Stimulated activated CD4-positive, alpha-beta T cell treated with anti-CD3 and anti-CD28 coated beads, TNF-alpha, amount 100 ng/mL, for 48 hours (primary cell): ENCODE measurements at places on chromosomes 3 and 15.
A peak's percentile ranks its signal among the peaks of the same experiment; 100 is the strongest.

DNA sequence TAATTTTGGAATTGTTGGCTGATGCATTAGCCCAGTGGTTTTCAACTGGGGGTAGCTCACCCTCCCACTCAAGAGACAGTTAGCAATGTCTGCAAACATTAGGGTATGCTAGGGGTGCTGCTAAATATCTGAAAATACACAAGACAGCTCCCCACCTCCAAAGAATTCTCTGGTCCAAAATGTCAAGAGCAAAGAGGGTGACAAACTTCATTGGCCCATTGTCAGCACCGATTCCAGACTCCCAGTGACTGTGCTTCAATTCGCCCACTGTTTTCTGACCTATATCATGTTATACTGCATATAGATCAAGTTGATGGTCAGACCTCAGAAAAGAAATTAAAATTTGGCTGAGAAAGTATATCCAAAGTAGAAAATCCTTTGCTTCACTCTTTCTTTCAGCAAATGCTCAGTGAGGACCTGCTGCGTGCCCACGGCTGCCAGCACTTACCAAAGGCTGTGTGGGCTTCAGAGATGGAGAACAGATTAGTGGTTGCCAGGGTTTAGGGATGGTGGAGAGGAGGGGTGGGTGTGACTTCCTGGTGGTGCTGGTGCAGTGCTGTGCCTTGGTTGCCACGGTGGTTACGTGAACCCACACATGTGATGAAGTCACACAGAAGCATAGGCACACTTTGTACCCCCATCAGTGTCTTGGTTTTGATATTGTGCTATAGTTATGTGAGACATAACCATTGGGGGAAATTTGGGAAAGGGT, 204.0 kb downstream of the PLCL2 start:
- DNase-seq, result no peak

GRCh38 chr3:71547249-71548198, 36.0 kb downstream of the FOXP1 start:
- no peak for DNase-seq

DNA sequence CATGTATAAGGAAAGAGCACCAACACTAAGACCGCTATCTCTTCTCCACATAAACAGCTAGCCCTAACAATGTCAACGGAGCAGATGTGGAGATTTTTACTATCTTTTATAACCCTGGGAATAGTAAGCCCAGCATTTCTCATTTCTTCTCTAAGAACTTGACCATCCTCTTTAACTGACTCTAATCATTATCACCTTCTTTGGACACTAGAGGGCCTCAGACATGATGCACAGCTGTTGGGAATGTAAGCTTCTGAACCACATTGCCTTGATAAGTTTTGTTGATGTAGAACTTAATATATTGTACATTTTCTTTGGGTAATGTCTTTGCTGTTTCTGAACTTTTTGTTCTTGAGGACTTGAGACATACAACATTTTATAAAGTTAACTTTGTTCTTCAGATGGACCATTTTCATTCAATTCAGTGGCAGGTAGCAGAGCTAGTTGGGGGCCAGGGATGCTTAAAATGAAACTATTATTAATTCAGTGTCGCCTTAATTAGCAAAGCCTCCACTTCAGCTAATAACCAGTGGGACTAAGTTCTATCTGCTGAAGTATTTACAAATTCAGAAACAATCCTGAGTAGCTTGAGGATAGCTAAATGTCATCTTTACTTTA, 9.6 kb upstream of the TAGLN3 start:
- no peak for DNase-seq

- DNase-seq, result no peak
Observed at GRCh38 chr3:59644479-59645402, 594.9 kb upstream of the CFAP20DC start.

DNA sequence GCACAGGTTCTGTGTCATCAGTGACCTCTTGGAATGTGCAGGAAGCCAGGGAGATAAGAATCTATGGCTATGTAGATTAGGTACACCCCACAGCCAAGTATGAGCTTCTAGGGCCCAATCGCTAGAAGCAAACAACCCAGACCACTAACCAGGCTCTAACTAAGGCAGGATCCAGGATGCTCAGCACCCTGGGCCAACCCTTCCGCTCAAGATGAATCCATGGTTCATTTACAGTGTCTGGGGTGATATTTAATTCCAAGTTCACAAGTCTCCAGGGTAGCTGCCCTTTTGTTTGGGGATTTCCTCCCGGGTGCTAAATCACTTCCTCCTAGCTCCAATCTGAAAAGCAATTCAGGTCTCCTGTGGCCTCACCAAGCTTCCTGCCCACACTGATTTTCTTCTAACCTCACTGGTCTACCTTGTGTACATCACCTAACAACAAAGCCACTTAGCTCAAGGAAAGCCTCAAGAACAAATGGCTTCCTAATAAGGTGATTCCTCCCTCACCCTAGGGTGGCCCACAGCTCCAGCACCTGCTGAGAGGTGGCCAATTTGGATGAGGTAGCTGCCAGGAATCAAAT, 2.4 kb downstream of the EHD4 start:
- peak; percentile 8 for DNase-seq

DNA sequence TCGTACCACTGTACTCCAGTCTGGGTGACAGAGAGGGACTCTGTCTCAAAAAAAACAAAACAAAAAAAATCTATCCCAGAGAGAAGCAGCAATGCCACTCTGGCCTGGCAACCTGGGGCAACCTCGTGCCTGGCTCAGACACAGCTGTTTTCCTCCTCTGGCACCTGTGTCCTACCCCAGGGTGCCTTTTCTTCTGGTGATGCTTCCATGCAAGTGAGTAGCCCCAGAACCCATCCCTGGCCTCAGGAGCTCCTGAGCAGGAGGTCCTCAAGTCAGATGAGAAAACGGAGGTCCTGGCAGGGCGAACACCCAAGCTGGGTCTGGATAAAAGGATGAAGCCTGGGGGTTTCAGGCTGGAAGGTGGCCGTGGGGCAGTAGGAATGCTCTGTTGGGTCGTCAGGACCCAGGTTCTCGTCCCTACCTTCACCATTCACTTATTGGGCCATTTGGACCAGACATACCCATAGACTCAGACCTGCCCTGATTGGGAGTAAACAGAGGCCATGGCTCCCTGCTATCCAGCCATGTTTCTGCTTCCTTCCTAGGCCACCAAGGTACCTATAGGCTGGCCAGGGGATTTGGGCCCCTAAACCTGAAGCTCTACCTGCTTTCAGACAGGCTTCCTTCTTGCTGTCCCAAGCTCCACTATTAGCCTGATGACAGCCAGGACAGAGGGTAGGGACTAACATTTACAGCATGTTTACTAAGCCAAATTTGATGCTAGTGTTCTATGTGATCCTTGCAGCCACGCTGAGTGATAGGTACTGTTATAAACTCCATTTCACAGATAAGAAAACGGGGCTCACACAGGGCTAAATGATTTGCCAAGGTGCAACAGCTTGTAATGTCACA, 102.2 kb downstream of the DAPK2 start:
- no peak for DNase-seq

- no peak for DNase-seq
Observed at GRCh38 chr15:51356983-51357382, 15.5 kb downstream of the GLDN start.

- no peak for DNase-seq
Observed at GRCh38 chr3:53921296-53921695, 29.6 kb upstream of the SELENOK start.

GRCh38 chr15:101805605-101806345, 2.5 kb downstream of the OR4F6 start:
- DNase-seq, result no peak

GRCh38 chr3:39641274-39641673, 168.1 kb upstream of the MYRIP start:
- DNase-seq, result no peak

GRCh38 chr15:31390777-31391486, 64.3 kb downstream of the KLF13 start:
- DNase-seq, result no peak

DNA sequence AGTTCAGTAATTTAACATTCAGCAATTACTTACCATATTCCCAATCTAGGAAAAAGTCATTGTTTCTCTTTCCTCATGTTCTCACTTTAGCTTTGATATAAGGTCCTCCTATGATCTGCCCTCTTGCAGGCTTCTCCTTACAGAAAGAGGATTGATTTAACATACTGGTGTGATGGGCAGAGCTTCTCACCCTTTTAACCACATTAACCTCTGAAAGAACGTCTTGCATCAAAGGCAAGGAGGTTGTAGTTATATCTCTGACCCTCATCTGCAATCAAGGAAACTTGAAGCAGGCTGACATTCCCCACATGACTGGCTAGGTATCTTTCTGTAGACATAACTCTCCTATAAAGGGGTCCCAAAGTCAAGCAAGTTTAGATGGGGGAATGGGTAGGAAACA, 39.5 kb downstream of the BTLA start:
- no peak for DNase-seq

- DNase-seq, result no peak
Observed at GRCh38 chr15:33309602-33310276, 1.0 kb upstream of the RYR3 start.

DNA sequence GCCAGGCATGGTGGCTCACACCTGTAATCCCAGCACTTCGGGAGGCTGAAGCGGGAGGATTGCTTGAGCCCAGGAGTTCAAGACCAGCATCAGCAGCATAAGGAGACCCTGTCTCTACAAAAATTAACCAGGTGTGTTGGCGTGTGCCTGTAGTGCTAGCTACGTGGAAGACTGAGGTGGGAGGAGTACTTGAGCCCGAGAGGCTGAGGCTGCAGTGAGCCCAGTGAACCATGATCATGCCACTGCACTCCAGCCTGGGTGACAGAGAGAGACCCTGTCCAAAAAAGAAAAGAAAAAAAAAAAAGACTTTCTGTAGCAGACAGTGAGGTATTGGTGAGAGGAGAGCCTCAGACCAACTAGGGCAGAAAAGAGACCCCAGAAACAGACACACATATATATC, 263.8 kb downstream of the XXYLT1 start:
- no peak for DNase-seq

DNA sequence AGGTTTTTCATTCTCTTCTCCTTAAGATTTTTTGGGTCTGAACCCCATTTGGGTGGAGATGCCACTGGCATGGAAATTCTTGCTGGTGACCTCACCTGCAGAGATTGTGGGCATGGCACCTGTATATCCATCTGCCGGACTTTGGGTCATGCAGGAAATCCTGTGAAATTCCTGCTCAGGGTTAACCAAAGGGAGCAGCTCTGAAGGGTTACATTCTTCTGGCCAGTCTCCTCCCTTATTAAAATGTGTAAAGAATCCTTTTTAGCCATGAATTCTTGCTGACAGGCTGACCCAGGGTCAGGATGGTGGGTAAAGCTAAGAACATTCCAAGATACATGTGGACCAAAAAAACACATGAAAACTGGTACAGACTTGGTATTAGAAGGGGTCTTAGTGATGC, 27.4 kb downstream of the ARHGEF26 start:
- DNase-seq, result no peak

- no peak for DNase-seq
Observed at GRCh38 chr3:147737376-147737775, 328.2 kb downstream of the ZIC1 start.

- no peak for DNase-seq
Observed at GRCh38 chr3:180548050-180548449, 53.9 kb upstream of the TTC14 start.

GRCh38 chr3:53114412-53115074, 15.7 kb downstream of the RFT1 start:
- no peak for DNase-seq

GRCh38 chr3:131048030-131048429, 21.4 kb downstream of the NEK11 start:
- no peak for DNase-seq

DNA sequence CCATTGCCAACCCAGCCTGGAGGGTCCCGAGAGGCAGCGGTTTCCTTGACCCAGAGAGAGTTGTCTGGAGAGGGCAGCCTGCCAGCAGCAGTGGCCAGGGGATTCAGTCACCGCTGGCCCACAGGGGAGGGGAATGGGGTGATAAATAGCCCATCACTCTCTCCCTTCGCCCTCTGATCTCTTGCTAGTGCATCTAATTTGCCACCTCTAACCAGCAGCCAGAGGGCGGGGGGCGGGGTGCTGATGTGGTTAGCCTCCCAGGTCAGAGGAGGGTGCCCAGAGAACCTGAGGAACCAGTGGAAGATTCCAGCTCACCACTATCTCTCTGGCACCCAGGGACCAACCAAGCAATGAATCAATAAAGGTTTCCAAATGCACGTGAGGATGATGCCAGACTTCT, 35.1 kb upstream of the SLC6A11 start:
- DNase-seq, result no peak

DNA sequence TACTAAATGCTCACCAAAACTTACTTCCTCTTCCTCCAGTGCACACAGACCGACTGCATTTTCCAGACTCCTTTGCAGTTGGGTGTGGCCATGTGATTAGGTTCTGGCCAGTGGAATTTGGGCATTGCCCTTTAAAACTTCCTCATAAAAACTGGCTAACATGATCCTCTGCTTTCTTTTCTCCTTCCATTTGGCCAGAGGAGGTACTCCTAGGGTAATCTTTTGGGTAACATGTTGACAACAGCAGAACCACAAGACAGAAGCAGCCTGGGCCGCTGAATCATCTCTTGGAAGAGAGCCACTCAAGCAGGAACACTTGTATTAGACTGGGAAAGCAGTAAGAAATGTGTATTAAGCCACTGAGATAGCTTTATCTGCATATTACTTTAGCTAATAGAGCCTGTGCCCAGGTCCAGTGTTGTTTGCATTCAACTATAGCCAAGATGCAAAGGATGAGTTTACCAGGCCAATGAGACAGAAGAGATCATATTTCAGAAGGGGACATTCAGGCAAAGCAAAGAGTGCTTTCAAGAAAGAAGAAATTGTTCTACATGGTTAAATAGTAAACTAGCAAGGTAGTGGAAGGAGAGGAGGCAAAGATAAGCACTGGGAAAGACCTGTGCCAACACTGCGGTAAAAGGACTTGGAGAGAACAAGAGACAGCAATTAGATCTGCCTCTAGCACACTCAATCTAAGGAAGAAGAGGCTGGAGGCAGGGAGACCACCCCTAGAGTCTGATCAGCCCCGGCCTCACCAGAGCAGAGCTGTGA, 79.8 kb downstream of the PLCH1 start:
- no peak for DNase-seq

DNA sequence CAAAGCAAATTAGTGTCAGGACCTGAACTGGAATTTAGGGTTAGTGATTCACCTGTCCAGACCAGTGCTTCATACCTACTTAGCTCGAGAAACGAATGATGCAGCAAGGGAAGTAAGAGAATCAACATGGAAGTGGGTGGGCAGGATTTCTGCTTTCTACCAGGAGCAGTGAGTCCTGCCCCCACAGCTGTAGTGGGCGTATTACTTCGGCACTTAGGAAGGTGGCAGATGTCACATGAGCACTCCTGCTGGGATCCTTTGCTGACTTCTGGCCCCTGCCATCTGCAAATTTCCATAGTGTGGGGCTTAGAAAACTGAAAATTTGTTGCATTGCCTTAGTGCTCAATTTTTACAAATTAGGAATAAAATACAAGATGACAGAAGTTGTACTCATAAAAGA, 31.2 kb downstream of the RYR3 start:
- no peak for DNase-seq

DNA sequence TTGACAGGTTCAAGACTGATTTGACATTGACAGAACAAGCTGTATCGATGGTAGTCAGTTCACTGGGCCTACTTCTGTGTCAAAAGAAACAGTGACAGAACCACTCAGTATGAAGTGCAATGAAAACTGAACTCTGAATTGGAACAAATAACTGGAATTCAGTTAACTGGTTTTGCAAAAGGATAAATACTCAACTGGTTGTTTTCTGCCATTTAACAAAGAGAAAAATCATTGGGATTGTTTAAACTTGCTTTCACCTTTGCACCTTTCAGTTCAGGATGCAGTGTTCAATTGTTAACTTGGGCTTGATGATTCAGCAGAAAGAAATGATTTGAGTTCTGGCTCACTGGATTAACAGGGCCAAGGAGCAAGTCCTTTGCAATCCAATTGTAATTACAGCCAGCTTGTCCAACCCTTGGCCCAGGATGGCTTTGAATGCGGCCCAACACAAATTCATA, 4.9 kb downstream of the BTD start:
- DNase-seq, result no peak
